ENCODE measurements at places on chromosomes 1 and 21.

GRCh38 chr21:39156024-39156423 is 27.2 kb downstream of the PSMG1 start:
- no peak for DNase-seq

DNA sequence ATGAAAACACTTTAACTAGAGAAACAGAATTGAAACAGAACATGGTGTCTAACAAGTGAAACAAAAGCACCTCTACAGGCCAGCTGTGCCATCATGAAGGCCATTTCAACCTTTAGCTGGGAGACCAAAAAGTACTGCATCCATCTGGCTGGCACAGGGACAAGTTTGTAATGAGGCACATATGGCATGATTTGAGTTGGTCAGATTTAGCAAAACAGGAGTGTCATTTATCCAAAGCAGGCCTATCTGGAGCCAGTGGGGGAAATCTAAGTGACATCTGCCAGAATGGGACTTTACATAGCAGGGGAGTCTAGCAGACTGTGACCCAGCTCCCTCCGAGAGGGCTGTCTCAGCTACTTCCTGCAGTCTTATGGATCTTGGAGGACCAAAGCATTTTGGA is 51.9 kb downstream of the DNTTIP2 start:
- DNase-seq, result no peak

DNA sequence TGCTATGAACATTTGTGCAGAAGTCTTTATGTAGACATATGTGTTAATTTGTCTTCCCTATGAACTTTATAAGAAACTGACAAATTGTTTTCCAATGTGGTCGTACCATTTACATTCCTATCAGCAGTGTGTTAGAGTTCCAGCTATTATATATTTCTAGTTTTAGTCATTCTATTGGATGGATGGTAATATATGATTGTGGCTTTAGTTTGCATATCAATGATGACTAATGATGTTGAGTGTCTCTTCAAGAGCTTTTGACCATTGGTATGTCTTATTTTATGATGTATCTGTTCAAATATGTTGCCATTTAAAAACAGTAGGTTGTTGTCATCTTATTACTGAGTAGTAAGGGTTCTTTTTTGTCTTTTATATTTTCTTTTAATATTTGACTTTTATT is 16.2 kb upstream of the ZNF326 start:
- DNase-seq, result no peak

DNA sequence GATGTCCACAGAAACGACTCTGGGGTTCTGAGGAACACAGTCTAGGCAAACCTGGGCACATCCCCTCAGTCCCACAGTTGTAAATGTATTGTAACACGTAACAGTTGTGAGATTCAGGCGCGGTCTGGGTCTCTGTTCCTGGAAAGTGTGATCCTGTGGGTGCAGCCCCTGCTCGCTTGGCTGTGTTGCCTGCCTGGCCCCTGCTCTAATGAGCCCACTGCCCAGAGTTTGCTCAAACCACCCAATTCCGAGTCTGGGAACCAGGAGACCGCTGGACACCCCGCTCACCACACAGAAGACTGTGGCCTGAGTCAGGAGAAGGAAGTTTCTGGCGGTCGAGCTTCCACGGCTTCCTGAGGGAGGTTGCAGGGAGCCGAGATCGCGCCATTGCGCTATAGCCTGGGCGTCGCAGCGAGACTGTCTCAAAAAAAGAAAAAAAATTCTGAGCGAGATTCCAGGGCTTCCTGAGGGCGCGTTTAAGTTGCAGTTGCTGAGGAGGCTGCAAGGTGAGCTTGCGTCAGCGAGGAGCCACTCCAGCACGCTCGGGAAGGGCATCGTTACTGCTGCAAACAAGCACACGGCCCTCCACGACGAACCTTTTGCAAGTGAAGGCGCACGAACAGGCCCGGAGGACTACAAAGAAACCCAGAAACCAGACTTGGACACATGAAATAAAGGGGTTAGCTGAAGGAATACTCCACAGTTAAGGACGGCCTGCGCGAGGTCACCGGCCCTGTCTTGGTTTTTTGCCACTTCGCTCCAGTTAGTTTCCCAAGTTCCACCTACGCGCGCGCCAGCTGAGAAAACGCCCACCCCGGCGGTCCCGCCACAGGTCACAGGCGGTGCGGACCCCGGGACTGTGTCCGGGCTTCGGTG is 1.1 kb downstream of the C21orf58 start:
- no peak for DNase-seq

GRCh38 chr1:248791010-248791409 is 34.7 kb downstream of the SH3BP5L start:
- no peak for DNase-seq

DNA sequence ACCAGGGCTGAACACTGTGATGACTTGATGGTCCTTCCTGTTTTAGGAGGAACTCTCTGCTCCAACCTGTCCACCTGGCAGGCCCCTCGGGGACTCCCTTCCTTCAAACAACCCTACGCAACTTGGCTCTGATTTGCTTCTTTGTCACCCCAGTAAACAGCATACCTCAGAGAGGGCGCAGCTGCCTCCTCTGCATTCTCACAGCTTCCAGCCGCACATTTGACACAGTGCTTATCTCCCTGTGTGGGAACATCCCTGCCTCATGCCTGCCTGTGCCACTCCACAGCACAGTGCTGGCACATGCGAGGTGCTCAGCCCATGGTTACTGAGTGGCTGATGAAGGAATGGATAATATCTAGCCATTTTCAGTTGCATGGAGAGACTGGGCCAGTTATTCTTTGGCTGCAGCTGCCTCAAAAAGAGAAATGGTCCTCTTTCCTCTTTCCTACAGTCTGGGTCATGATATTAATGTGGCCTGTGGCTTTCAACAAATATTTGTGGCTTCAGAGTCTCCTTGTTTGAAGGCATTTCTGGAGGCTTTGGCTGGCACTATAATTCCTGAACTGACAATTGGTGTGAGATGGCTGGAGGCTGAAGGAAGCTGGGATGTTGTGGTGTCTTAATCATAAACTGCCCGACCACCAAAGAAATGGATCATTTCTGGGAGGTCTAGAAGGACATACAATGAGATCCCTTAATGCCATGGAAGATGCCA is 77.9 kb downstream of the TENT5C start:
- DNase-seq, result no peak

GRCh38 chr1:159889821-159890252 is 10.1 kb downstream of the CFAP45 start:
- DNase-seq, result no peak
